K562 (cell line): ENCODE measurements at places on chromosomes 7 and 10.
A peak's percentile ranks its signal among the peaks of the same experiment; 100 is the strongest.

GRCh38 chr10:67268146-67268545 is 342.3 kb downstream of the LRRTM3 start:
- no peak for DNase-seq

- DNase-seq = no peak
Observed at GRCh38 chr7:107538001-107538400, 25.7 kb downstream of the COG5 start.

- no peak for DNase-seq
Observed at GRCh38 chr7:77348371-77348813, 67.8 kb downstream of the GSAP start.

GRCh38 chr10:48896756-48897440 is 42.7 kb downstream of the LRRC18 start:
- no peak for DNase-seq

- DNase-seq = no peak
Observed at GRCh38 chr7:95201727-95202126, 122.6 kb downstream of the PON1 start.

DNA sequence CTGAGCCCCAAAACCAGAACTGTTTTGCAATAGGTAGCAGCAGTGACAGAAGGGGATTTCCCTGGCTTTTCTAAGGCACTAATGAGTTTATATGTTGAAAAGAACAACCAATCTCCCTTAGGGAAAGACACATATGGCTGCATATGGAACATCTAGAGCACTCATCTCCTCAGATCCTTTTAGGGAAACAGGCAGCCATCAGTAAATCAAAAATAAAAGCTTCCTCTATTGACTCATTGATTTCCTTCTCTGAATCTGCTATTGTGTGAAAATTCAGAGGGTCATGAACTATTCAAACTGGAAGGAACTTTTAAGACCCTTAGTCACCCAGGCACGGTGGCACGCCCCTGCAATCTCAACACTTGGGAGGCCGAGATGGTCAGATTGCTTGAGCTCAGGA is 110.9 kb upstream of the NANOS1 start:
- DNase-seq = no peak

DNA sequence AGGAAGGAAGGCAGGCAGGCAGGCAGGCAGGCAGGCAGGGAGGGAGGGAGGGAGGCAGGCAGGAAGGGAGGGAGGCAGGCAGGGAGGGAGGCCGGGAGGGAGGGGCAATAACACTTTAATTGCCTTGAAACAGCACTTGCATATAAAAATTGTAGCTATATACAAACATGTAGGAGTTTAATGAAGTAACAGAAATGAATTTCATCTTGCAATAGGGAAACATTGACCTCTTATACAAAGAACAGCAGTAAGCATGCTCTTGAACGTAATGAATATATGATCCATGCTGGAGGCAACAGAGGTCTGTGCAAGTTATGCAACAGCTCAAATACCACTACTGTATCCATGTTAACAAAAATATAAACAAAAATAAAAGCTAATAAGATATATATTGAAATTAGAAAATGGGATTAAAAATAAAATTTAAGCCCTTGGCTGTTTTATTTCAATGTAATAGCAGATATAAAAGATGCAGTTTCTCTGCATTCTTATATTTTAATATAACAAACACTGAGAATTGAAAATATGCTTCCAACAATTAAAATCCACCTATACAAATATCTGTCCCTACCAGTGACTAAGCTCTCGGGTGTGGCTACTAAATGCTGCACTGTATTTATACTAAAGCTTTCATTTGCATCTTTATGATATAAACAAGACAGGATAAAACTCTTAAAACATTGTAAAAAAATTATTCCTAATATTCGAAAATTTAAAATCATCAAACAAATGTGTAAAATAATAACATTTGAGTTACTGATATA is 50.3 kb downstream of the CACNA2D1 start:
- DNase-seq = no peak

DNA sequence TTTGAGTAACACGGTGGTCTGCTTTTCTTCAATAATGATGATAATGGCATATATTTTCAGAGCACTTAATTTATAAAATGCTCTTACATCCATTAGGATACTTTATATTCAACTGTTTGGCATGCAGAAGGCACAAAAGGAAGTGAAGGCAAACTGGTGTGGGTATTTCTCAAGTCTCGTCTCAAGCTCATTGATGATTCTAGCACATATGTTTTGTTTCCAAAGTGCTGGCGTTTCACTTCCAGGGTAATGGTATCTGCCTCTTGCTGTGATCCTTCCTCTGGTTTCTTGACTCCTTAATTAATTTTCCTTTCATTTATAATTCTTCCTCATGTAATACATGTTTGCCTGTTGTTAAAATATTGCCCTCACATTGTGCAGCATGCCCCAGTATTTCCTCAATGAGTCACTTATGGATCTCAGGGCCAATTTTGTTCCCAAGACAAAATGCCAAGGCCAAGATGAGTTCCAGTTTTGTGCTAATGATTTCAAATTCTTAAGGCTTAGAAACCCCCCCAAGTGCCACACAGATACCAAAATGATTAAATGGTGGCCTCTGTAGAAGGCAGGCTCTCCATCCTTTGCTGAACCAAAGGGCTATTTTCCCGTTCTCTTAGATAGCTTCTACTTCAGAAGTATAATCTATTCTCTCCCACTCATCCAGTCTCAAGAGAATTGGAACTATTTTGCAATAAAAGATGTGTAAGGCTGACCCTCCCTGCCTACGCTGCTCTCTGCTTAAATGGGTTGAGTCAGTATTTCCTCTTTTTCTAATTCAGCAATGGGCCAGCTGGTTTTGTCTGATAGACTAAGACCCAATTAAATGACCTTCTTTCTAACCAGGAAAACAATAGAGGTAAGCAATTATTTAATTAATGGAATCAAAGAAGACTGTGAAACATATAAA is 171.2 kb downstream of the ZNF365 start:
- DNase-seq = no peak

DNA sequence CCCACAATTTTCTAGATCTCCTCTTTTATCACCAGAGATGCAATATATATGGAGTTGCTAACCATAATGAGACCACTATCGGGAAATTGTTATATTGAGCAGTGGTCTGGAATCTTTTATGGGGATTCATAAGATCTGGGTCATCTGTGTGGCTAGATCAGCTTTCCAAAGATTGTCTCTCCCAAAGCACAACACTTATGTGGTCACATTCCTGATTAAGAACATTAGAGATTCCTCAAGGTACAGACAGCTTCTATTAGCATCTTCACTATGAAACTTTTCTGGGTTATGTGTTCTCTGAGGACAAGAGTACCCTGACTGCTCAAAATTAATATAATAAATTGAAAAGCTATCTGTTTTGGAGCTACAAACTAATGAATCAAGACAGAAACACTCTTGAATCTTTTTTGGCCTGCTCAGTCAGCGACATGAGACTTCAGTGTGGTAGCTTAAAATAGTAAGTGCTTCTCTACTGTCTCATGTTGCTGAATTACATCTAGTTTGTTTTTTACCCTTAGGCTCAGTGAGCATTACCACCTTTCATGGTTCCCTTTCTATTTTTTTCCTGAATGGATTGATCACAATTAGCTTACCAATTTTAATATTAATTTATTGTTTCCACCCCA is 42.6 kb upstream of the STRIP2 start:
- DNase-seq = no peak

GRCh38 chr10:36157486-36157885 is 515.4 kb upstream of the FZD8 start:
- DNase-seq = no peak

GRCh38 chr10:58554316-58554715 is 41.6 kb downstream of the BICC1 start:
- DNase-seq = no peak

GRCh38 chr7:1677206-1678080 is 7.4 kb downstream of the ELFN1 start:
- DNase-seq = no peak

DNA sequence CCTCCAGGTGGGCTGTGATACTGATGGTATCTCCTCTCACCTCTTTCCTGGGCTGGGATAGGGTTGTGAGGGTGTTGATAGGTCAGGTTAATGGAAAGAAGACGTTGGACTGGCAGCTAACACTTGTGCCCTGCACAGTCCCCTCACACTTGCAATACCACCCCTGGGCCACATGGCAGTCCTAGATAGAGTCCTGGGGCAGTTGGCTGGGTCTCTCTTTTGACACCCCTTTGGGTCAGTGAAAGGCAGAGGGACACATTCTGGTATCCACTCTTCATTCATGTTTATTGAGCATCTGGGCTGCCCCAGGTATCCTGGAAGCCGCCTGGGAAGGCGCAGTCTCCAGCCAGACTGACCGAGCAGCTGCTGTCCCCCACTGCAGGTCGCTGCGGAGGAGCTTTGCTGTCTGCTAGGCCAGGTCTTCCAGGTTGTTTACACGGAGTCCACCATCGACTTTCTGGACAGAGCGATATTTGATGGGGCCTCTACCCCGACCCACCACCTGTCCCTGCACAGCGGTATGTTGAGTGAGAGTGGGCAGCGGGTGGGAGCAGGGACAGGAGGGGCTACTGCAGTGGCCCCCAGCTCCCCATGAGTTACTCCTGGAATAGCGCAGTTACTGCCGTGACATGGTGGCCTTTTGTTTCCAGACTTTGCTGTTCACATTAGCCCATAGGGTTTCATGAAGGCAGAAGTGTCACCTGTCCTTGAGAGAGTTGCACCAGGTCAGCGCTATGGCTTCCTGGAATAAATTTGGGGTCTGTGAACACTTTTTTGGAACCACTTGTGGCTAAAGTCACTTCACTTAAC is 19.1 kb downstream of the NACAD start:
- DNase-seq = peak; percentile 14

- no peak for DNase-seq
Observed at GRCh38 chr7:38824948-38825347, 84.0 kb downstream of the VPS41 start.

- DNase-seq = no peak
Observed at GRCh38 chr10:114239117-114239993, at the start of gene VWA2. VWA2 (plus strand) TSS chr10:114239254; CDS start chr10:114248714, 9,460 bp downstream.

- no peak for DNase-seq
Observed at GRCh38 chr7:100575746-100576383, 2.2 kb upstream of the SAP25 start.

GRCh38 chr10:10996966-10997620 is 20.6 kb upstream of the CELF2 start:
- DNase-seq = no peak

GRCh38 chr7:122719010-122719578 is 16.4 kb upstream of the RNF148 start:
- DNase-seq = no peak

DNA sequence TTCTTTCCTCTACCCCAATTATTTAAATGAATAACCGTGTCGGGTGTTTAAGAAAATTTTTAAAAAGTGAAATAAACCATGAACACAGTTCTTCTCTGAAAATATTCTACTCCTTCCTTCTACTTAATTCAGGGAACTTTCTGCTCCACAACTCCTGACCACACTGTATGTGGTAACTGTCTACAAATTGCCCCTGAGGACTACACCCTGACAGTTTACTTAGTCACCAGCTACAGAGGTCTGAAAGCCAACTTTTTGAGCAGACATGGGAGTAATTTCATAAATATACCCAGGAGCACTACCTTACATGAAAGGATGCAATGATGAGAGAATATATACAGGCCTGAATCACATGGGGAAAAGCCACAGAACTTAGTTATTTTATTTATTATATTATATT is 523.2 kb upstream of the SORCS1 start:
- DNase-seq = no peak

- no peak for DNase-seq
Observed at GRCh38 chr7:134873253-134873652, 93.8 kb downstream of the CALD1 start.
